ENCODE measurements at places on chromosomes 4 and X.

- no peak for DNase-seq
These were observed 30.6 kb downstream of the GUCY1B1 start for GRCh38 chr4:155789391-155789790.

DNA sequence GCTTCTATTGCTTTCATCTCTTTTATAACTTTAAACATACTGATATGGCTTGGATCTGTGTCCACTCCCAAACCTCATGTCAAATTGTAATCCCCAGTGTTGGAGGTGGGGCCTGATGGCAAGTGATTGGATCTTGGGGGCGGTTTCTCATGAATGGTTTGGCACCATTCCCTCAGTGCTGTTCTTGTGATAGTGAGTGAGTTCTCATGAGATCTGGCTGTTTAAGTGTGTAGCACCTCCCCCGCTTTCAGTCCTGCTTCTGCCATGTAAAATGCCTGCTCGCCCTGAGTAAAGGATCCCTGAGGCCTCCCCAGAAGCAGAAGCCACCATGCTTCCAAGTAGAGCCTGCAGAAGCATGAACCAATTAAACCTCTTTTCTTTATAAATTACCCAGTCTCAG lies 17.7 kb downstream of the MND1 start:
- no peak for DNase-seq

GRCh38 chr4:106287353-106287969 lies 28.5 kb downstream of the TBCK start:
- no peak for DNase-seq

GRCh38 chr4:181688432-181688831 lies 554.8 kb upstream of the TENM3 start:
- no peak for DNase-seq

DNA sequence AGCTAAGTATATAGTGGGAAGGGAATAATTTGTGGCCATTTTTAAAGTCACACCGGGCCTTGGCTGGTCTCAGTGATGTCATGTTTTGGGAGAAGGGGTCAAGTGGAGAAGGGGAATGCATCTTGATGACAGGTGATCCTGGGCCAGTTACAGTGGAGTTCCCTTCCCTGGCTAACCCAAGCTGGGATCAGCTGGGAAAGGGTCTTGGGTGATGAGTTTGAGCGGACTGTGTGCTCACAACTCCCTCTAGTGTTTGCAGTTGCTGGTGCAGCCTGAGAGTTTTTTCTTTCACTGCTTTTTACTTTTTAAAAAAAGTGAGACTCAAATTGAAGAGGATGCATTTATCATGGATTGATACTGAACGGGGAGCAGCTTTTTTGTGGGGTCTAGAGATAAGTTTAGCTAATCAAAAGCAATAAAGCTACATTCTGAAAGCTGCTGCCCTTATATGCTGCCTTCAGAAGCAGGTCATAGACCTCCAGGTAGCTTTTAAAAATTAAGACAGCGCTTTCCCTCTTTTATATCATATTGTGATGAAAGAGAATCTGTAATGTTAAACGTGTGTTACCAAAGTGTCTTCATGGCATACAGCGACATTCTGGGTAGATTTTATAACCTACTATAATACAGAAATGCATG lies 164.7 kb downstream of the DCLK2 start:
- DNase-seq, result no peak

Measured in stimulated activated CD4-positive, alpha-beta T cell treated with anti-CD3 and anti-CD28 coated beads, TNF-alpha, amount 100 ng/mL, for 1 hour (primary cell).